ENCODE measurements at places on chromosomes 16 and 17.

GRCh38 chr16:72203401-72203800 lies 31.4 kb upstream of the PMFBP1 start:
- peak; percentile 47 for DNase-seq

GRCh38 chr17:81170727-81171494 lies 4.9 kb upstream of the AATK start:
- DNase-seq: no peak

GRCh38 chr17:83057793-83058265 lies 21.6 kb upstream of the METRNL start:
- DNase-seq: no peak

DNA sequence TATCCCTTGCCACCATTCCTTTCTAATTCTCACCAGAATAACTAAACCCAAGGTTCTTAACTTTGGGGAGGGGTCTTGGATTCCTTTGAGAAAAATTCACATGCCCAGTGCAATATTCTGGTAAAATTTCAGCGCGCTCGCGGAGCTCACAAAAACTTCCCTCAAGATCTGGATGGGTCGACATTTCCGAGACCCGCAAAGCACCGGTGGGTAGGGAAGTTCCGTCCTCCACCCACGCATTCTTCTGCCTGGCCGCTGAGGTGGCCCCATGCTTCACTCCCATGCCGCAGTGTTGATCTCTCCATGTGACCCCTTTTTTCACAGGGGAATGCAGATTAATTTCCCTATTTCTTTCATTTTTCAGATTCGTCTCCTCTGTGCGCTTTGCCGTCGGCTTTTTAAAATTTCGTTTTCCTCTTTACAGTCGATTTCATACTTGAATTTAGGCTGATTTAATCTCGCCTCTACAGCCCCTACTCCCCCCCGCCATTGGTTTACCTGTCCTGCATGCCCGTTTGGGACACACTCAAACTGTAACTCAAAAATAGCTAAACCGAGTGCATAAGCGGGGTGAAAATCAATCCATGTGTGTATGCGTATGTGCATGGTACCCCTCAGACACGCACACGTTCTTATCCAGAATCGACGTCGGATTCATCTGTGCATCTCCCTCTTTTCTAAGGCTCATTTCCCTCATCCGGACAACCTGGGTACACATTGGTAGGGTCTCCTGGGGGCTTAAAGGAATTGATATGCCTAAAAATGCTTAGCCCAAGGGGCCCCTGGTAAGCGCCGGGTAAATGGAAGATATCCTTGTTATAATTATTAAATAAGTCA lies 1.4 kb upstream of the SP6 start:
- DNase-seq: no peak

DNA sequence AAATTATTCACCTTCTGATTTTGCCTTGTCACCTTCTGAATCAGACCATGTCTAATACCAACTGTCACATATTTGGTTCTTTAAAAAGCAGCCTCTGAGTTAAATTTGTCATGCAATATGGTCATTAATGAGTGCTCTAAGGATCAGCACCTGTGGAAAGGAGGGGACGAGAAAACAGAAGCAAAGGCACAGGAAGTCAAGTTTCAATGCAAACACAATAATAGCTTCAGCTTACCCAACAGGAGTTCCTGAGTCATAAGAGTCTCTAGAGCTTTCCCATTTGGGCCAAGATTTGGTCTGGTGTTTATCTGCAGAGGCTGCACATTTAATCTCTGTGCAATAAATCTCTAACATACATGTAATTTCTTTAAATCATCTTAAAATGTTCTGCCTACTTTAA lies 889.8 kb downstream of the CDH8 start:
- no peak for DNase-seq

- no peak for DNase-seq
These were observed 474 bp downstream of the CLN3 start for GRCh38 chr16:28491230-28491969.

- no peak for DNase-seq
These were observed 30.6 kb upstream of the TNRC6C start for GRCh38 chr17:77927777-77928518.

DNA sequence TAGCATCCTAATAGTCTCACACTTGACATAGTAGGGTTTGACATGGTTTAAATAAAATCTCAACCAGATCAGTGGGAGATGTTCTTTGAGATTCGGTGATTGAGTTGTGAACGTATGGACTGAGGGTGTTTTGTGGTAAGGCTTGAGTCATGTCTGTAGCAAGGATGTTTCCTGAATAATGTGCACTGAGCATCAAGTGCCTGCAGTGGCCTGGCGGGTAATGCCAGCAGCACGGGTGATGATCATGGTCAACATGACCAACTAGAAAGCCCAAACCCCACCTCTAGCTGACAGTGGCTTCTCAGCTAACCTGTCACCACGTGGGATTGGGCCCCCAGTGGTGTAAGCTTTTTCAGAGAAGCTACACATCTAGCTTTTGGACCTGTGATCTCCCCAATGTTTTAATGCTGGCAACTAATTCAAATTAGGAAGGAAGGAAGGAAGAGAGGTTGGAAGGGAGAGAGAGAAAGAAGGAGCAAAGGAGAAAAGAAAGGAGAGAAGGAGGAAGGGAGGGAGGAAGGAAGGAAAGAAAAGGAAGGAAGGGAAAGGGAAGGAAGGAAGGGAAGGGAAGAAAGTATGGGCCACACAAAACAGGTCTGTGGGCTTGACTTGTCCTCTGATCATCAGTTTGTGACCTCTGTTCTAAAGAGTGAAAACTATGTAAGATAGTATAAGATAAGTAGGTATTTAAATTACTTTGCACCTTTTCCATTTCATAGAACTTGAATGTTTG lies 55.4 kb downstream of the WWOX start:
- DNase-seq: no peak

DNA sequence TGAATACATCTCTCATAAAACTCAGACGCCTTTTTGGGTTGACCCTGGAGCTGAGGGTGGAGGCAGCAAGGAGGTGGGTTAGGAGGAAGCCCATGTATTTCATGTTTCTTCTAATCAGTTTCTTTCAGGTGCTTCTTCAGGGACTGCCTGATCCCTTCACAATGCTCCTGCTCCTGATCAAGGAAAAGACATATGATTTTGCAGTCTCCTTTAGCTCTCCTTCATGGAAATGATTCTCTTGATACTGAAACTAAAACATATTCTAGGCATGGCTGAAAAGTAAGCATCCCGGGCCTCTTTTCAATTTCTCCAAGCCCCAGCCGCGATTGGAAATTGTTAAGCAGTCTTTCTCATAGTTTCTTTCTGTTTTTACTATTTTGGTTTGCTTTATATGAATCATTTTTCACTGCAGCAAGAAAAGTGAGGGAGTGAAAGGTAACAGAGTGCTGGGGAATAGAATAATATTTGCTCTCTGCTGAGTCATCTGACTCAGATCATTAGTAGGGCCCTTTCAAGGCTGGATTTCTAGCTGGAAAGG lies 730.7 kb downstream of the CDH11 start:
- DNase-seq: no peak

DNA sequence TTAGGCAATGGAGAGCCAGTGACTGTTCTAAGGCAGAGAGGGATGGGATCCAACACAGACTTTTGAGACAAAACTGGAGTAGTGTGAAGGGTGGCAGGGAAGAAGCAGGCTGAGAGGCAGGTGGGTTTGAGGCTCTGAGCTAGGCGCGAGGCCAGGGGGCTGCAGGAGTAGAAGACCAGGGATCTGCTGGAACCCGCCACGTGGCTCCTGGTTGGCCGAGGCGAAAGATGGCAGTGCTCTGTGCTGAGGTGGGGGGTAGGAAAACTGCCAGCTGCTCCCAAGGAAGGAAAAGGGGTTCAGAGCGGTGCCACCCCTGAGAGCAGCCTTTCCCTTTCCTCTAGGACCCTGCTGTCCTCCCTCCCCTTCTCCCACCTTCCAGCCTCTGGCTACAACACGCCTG lies 5.6 kb downstream of the CD300LG start:
- DNase-seq: no peak

DNA sequence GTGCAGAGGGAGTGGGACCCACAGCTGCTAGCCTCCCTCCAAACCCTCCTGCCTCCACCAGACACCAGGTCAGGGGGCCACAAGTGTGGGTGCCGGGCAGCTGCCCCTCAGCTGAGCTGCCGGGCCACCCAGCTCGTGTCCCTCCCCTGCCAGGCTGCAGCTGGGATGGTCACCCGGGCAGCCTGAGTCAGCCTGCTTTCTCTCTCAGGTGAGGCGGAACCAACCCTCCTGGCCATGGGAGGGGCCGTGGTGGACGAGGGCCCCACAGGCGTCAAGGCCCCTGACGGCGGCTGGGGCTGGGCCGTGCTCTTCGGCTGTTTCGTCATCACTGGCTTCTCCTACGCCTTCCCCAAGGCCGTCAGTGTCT lies 6.9 kb downstream of the SLC16A3 start:
- no peak for DNase-seq

DNA sequence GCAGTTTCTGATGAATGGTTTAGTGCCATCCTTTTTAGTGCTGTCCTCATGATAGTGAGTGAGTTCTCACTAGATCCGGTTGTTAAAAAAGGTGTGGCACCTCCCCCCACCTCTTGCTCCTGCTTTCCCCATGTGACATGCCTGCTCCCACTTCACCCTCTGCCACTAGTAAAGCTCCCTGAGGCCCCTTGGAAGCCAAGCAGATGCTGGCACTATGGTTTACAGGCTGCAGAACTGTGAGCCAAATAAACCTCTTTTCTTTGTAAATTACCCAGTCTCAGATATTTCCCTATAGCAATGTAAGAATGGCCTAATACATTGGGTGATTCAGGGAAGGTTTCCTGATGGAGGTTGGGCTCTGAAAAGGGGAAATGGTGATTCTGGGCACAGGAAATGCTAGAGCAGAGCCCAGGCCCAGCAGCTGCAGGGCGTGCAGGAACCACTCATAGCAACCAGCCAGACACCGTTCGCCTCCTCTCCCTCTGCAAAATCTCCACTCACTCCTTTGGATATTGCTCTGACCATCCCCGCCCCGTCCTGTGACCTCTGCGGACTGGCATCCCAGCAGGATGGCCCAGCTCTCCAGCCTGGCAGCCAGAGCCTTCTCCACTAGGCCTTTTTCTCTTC lies 2.6 kb upstream of the ADORA2B start:
- DNase-seq: no peak

- no peak for DNase-seq
These were observed 169.3 kb downstream of the ZFHX3 start for GRCh38 chr16:72878301-72879269.

GRCh38 chr17:56351675-56352074 lies 198.4 kb downstream of the ANKFN1 start:
- no peak for DNase-seq

- no peak for DNase-seq
These were observed 30.9 kb upstream of the CDC42EP4 start for GRCh38 chr17:73342541-73343167.

DNA sequence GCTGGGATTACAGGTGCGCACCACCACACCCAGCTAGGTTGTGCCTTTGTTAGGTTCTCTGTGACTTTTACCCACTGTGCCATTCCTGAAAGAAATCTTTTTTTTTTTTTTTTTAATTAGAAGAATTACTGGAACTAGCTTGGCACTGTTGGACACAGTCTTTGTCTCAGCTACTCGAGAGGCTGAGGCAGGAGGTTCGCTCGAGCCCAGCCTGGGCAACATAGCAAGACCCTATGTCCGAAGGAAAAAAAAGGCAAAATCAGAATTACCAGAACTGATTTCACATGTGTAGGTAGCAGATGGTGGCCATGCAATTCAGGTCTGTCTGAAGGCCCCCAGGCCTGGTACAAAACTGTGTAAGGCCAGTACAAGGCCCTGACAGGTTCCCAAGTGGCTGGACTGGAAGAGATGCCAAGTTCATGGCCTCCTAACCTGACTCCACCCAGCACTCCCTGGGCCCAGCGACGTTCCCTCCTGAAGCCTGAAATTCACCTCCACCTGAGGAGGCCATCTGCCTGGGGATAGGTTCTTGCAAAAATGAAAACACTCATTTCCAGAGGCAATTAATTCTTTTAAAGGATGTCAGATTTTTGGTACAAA lies 23.0 kb downstream of the CARHSP1 start:
- no peak for DNase-seq

DNA sequence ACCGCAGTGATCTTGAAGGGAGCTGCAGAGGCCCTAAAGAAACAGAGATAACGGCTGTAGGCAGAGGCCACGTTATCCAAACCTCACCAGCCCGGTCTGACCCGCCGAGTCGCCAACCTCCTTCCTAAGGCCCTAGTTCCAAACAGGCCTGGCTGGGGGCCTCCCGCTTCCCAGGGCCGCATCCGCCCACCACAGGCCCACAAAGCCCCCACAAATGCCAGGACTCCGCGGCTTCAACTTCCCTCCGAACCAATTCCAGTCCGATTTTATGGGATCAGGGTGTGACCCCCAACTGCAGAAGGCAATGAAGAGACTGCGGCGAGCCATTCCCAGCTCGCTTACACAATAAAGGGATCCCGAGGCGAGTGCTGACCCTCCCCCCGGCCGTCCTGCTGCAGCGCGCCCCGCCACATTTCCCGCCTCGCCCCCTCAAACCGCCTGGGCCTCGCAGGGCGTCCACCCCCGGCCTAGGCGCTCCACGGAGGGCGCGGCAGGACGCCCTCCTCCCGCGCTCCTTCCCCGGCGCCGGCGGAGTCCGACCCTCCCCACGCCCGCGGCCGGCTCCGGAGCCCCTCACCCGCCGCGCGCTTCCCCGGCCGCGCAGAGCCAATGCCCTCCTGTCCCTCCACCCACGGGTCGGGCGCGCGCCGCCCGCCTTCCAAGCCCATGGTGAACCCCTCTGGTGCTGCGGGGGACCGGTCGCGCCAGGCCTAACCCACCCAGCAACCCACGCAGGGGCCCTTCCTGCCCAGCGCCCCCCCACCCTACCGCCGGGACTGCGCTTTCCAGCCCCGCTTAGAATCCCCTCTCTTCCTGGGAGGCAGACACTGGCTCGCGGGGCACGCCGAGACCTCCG lies 926 bp downstream of the MYH10 start:
- DNase-seq: no peak

GRCh38 chr16:11759163-11759834 lies 16.6 kb upstream of the TXNDC11 start:
- no peak for DNase-seq

DNA sequence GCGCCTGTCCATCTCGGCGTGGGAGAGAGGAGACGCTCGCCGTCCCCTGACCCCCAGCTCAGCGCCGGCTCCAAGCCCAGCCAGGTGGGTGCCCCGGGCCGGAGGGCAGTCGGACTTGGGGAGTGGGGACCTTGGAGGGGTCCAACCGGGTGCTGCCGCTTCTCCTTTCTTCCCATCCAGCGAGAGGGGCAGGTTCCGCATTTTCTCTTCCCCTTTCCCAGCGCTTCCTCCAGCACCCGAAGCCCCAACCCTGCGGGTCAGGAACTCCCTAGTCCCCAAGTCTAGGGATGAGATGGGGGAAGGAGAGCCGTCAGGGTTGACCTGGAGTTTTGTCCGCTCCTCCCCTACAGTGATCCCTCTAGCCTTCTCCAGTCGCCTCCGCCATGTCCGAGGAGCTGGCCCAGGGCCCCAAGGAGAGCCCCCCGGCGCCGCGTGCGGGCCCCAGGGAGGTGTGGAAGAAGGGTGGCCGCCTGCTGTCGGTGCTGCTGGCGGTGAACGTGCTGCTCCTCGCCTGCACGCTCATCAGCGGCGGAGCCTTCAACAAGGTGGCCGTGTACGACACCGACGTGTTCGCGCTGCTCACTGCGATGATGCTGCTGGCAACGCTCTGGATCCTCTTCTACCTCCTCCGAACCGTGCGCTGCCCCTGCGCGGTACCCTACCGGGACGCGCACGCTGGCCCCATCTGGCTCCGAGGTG lies at the start of gene OTOP2:
TSS of gene OTOP2 (plus strand) at position 24 of the 699 bp plus-strand sequence. CDS start at position 384, 360 bp downstream.
- no peak for DNase-seq
